ENCODE measurements at places on chromosomes 6 and 20.

DNA sequence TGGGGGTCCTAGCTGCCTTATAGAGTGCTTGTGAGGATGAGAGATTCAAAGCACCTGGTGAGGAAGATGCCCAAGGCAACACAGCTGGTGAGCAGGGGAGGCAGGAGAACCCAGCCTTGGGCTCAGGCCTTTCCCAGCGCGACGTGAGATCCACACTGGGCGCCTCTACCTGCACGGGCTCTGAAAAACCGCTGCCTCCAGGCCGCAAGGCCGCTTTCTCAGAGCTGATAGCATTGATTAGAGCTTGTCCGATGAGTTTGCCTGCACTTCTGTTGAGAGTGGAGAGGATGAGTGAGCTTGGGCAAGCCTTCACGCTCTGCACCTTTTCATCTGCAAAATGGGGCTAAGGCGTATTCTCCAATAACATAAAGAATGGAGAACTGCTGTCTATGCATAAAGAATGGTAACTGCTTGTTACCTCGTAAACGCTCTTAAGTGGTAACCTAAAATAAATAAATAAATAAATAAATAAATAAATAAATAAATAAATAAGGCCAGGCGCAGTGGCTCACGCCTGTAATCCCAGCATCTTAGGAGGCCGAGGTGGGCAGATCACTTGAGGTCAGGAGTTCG is 916 bp downstream of the PABPC1L start:
- no peak for DNase-seq

DNA sequence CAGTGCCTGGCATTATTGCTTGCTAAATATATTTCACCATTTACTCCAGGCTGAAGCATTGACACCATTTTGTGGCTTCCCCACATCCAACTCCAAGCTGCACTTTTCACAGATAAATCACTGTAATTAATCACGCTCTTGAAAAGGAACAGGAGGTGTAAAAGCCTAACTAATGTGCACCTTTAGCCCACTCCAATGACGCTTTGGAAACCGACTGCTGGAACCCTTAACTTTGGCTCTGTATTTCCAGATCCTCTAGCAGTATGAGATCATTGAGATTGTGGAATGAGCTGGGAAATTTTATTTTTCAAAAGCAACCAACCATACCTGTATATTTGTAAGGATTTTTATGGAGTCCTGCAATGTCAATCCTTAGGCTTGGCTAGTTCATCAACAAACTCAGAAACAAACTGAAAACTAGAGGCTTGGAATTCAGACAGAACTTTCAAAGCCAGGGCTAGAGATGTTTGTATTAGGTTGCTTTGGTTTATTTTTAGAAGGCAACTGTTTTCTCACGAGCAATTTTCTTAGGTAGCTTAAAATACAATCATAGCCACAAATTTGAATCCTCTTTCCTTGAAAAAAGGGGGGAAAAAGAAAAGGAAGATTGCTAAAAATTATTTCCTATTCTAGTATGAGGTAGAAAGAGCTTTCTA is 52.8 kb upstream of the UTRN start:
- no peak for DNase-seq

DNA sequence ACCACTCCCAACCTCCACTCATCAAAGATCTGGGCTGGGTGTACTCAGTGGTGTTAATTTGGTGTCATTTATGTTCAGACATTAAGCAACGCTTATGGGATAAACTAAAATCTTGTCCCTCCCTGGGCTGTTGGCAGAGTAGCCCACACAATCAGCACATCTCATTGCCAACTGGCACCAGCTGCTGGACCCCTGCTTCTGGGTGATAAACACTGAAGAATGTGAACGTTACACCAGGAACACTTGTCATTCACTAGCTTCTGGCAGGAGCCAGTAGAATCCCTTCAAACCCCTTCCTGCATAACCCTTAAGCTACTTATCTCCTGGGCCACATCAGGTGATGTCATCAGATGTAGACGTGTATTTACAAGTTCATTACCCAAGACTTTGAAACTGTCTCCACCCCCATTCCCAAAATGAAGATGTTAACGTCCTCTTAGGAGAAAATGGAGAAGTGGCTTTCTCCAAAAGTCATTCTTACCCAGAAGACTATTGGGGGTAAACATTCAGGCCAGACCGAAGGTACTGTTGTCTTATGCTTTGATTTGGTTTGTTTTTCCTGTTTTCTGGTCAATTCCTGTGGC is 107.8 kb upstream of the CD93 start:
- no peak for DNase-seq

- no peak for DNase-seq
Observed at GRCh38 chr6:144341831-144342527, 56.8 kb downstream of the UTRN start.

GRCh38 chr20:54061101-54061881 is 9.1 kb downstream of the BCAS1 start:
- no peak for DNase-seq

DNA sequence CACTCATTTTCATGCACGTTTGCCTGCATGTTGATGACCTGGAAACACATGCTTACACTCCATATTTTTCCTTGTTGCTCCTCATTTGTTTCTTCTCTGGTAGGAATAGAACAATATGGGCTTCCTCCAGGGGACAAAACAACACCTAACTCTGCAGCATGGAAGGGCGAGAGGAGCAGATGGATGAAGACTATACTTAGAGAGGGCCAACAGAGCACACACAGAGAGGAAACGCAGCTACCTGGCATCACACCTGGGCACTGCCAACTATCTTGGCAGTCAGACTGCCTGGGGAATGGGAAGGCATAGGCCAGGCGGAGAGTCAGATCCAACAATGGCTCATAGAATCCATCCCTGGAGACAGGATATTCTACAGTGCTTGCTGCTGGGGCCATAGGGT is 290.9 kb downstream of the CD83 start:
- DNase-seq = no peak

DNA sequence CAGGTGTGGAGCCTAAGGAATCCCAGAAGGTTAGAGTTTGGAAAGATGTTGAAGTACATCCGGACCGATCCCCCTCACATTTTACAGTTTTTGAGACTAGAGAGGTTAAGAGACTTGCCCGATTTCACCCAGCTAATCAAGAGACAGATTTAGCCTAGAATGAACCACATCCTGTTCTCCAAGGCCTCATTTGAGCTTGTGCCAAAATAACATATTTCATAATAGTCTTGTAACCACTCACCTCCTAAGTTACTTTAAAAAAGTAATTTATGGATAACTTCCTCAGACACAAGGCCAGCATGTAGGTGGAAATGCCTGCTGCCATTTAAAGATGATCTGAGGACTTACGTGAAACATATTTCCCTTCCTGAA is 39.8 kb upstream of the ARHGAP18 start:
- DNase-seq = no peak

DNA sequence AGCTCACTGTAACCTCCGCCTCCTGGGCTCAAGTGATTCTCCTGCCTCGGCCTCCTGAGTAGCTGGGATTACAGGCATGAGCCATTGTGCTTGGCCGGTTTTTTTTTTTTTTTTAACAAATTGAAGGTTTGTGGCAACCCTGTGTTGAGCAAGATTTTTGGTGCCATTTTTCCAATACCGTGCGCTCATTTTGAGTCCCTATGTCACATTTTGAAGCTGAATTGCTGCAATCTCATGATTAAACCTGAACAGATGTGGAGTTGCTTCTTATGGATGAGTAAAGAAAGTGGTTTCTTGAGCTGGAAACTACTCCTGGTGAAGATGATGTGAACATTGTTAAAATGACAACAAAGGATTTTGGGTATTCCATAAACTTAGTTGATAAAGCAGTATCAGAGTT is 16.6 kb downstream of the SASH1 start:
- DNase-seq = no peak

DNA sequence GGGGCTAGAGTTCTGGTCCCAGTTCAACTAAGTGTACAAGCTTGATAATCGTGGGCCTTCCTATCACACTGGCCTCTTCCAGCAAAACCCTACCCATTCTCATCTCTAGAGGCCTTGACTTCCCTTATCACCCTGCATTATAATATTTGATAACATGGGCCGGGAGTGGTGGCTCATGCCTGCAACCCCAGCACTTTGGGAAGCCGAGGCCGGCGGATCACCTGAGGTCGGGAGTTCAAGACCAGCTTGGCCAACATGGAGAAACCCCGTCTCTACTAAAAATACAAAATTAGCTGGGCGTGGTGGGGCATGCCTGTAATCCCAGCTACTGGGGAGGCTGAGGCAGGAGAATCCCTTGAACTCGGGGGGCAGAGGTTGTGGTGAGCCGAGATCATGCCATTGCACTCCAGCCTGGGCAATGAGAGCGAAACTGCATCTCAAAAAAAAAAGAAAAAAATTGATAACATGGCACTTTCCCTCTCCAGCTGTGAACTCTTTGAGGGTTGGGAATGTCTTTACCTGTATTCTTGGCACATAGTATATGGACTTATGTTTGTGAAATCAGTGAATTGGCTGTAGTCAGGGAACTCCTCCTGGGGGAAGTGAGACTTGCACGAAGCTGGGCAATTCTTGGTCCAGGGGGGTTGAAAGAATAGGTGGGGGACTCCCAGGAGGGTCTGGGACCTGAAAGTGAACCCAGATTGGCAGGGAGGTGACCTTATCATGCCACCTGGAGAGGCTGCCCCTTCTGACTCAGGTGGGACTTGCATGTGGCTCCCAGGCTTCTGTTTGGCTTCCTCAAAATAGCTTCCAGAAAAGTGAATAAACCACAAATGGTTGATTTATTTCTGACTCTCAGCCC is 915 bp upstream of the C6orf47 start:
- no peak for DNase-seq

DNA sequence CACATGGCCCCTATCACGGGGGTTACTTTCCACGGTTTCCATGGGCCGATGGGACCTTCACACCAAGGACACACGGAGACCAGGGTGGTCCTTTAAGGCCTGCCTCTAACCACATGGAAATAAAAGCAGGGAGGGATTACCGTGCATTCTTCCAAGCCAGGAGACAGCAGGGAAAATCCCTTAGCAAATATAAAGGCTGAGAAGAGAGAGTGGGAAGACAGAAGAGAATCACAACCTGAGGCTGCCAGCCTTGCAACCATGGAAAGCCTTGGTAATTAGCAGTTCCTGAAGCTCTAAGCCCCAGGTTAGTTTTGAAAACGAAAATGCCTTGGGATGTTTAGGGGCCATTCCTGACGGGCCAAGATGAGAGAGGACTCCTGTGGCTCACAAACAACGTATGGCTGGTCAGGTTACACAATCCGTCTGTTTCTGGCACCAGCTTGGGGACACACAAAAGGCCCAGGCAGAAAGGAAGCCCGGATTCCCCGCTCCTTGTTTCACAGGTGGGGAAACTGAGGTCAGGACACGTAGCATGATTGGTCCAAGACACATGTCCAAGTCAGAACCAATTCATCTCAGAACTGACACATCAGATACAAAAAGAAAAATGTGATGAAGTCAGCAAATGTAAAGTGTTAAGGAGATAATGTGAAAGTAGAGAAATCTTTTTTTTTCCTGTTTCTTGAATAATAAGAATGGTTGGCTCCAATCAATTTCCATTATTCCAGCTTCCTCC is 2.8 kb downstream of the PREX1 start:
- no peak for DNase-seq

GRCh38 chr6:130825772-130826441 is 1.3 kb upstream of the SMLR1 start:
- DNase-seq = no peak

- DNase-seq = no peak
Observed at GRCh38 chr6:70130865-70131264, 172.0 kb downstream of the COL9A1 start.

GRCh38 chr6:167827583-167828324 is 1.0 kb downstream of the AFDN start:
- DNase-seq = no peak

DNA sequence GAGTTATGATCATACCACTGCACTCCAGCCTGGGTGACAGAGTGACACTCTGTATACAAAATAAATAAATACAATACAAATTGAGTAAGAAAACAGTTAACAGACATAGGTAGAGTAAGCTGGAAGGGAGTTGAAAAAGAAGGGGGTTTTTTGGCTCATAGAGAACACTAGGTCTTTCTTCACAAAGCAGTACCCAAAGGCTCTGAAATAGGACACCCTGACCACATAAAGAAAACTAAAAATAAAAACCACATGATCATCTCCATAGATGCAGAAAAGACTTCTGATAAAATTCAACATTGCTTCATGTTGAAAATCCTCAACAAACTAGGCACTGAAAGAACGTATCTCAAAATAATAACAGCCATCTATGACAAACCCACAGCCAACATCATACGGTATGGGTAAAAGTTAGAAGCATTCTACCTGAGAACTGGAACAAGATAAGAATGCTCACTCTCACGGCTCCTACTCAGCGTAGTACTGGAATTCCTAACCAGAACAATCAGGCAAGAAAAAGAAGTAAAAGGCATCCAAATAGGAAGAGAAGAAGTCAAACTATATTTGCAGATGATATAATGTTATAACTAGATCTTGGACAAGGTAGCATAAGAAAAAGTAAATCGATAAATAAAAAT is 48.6 kb downstream of the TOMM6 start:
- no peak for DNase-seq

DNA sequence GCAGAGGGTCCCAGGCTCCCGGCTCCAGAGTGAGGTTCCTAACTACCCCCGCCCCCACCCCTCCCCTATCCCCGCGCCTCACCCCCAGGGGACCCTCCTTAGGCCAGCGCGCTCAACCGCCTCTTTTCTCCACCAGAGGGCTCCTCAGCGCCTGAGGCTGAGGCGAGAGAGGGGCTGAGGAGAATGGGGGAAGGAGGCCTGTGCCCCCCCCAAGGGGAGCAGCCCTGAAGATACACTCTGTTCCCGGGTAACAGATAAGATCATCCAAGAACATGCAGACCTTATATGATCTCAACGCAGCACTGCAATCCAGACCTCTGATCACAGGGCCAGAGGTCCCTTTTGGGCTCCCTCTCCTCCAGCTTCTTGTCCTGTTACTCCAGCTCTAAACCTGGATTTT is 43.3 kb upstream of the MRPS10 start:
- DNase-seq = no peak

GRCh38 chr6:168050225-168050880 is 28.7 kb downstream of the FRMD1 start:
- no peak for DNase-seq

- DNase-seq = no peak
Observed at GRCh38 chr6:3391902-3392458, 64.9 kb downstream of the SLC22A23 start.

DNA sequence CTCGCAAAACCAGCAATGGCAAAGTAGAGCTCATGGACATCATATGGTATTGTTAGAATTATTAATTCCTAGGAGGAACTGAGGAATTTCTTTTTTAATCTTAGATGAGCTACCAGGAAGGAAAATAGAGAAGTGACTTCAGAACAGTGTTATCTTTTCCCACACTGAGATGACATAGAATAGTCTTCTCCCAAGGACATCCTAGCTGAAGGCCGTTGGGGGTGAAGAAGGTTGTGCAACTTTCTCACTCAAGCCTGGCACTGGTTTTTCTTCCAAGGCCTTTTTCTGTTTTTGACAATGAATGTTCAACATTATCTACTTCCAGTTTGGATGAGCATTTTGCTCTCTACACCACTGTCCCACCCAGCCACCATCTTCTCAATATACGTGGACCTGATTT is 35.8 kb upstream of the MAS1 start:
- no peak for DNase-seq

- DNase-seq = no peak
Observed at GRCh38 chr6:129598244-129599187, 111.5 kb downstream of the ARHGAP18 start.

Measured in stimulated activated CD8-positive, alpha-beta memory T cell treated with anti-CD3 and anti-CD28 coated beads, Interleukin-7, amount 100 ng/mL, for 4 hours (primary cell).